ENCODE measurements at places on chromosomes 7 and 10.

DNA sequence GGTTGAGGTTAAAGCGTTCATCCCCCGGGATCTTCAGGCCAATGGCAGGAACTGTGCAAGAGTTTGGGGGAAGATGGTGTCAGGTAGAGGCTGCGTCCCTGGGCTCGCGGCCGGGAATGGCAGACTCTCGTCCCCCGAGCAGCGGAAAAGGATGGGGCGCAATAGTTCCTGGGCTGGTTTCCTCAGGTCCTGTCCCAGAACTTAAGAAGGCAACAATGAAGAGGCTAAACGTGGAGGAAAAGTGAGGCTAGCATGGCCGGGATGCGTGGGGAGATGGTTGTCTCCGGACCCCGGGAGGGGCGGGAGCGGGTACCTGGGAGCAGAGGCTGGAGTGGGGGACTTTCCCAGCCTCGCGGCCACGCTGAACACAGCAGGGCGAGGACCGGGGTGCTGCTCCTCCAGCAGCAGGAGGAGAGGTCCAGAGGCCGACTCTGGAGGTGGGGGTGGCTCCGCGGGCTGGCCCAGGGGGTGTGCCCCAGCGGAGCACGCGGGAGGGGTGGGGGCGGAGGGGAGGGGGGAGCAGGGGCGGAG lies 882 bp downstream of the IRF5 start:
- DNase-seq: no peak

- no peak for DNase-seq
These were observed 15.2 kb downstream of the OAT start for GRCh38 chr10:124403548-124403947.

DNA sequence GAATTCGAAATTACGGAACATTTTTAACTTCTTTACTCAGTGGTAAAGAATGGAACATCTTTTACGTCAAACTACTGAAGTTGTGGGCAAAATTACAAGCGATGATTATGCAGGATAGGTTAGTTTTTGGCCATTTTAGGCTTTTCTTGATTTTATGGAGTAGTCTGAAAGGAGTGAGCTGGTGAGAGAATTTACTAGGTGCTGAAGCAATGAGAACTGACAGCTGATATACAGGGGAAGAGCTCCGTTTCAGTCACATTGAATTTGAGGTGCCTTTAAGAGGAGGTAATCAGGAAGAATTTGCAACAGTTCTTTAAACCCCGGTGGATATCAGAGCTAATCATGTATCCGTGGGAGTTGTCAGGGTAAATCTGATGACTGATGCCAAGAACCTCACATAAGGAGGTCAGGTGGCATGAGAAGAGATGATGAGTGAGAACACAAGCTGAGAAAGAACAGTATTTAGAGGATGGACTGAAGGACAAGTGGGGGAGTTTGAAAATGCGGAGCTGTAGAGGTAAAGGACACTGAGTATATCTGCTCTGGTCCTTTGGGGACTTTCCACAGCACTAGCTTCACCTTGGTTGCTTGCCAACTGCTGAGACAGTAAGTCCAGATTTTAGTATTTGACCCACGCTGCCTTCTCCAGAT lies 104.3 kb downstream of the AHR start:
- no peak for DNase-seq

DNA sequence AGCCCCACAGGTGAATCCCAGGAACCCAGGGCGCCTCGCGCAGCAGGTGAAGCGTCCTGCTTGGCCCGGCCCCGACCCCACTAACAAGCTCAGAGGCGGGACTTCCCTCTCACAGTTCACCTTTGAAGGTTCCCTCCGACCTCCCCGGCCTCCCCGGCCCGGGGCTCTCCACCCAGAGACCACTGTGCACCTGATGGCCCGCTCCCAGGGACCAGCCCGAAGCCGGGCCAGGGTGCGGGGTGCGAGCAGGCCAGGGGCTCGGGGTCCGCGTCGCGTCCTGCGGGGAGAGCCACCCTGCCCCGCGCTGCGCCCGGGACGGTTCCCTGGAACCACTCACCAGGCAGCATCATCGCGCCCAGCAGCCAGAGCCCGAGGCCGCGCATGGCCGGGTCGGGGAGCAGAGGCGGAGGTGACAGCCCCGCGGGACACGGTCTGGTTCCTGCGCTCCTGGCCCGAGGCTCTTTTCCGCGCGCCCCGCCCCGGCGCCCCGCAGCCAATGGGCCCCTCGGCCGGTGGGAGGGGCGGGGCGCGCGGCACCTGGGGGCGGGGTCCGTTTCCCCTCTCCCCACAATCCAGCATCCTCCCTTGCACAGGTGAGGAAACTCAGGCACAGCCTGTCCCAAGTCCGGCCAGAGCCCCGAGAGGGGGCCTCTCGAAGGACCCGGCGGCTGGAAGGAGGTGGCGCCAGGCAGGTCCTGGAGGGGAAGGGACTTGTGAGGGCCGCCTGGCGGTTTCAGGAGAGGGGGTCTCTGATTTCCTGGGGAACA lies at the start of gene ADAM8:
TSS of gene ADAM8 (minus strand) at position 434 of the 767 bp plus-strand sequence. CDS start at position 383, 51 bp downstream.
- no peak for DNase-seq

GRCh38 chr7:110396021-110396420 lies 694.9 kb upstream of the LRRN3 start:
- DNase-seq: no peak

GRCh38 chr10:62095181-62096122 lies 173.2 kb downstream of the RTKN2 start:
- no peak for DNase-seq

DNA sequence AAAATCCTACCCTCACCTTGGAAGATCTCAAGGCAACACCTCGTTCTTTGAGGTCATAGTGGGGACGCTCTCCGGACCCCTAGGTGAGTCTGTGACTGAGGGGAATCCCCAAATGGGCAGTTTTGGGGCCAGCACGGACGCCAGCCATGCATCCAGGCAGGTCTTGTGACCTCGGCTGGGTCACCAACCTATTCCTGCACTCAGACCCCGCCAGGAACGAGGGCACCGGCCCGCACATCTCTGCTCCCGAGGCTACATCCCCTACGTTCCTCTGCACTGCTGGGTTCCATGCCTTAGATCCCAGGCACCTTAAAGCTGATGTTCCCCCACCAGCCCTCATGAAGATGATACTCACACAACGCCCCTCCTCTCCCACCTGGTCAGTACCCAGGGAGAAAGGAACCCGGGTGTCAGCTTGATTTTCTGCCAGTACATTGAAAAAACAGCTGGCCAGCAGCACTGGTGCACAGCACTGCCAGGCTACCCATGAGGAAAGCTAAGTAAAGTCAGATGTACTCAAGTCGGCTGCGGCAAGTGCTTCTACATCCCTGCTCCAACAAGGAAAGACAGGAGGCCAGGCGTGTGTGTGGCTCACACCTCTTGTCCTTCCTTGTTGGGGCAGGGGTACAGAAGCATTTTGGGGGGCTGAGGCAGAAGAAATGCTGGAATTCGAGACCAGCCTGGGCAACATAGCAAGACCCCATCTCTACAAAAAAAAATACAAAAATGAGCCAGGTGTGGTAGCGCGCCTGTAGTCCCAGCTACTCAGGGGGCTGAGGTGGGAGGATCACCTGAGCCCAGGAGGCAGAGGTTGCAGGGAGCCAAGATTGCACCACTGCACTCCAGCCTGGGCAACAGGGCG lies 48.1 kb downstream of the DIP2C start:
- DNase-seq: no peak

DNA sequence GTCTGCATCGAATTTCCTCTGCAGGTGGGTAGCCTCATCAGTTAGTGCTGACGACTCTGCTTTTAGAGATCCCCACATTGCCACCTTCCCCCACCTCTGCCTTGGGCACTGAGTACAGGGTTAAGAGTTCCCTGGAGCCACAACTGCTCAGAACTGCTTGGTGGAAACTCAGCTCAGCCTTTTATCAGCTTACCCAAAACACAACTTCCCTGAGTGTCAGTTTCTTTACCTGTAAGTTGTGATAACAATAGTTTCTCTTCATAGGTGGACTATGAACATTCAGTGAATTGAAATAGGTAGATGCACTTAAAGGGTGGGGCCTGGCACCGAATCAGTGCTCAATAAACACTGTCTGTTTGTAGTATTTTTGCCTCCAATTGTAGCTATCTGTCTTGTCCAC lies 11.3 kb downstream of the ASB13 start:
- no peak for DNase-seq

GRCh38 chr7:34756691-34757090 lies 98.7 kb downstream of the NPSR1 start:
- DNase-seq: no peak

- no peak for DNase-seq
These were observed 98.1 kb upstream of the AGBL3 start for GRCh38 chr7:134888141-134888740.

DNA sequence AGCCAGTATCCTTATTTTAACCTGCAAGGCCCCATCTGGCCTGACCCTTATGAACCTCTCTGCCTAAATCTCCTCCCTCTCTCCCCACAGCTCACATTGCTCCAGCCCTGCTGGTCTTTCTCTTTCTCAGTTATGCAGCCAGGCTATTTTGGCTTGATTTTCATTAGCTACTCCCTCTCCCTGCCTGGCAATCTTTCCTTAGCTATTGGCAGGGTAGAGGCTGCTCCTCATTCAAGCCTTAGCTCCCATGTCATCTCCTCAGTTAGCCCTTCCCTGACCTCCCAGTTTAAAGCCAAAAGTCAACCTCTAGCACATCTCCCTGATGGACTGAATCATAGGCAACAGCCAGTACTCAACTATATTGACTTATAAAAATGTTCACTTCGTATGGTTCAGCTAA lies 214.4 kb upstream of the CELF2 start:
- no peak for DNase-seq

- no peak for DNase-seq
These were observed 76.3 kb downstream of the CFAP46 start for GRCh38 chr10:132865851-132866600.

DNA sequence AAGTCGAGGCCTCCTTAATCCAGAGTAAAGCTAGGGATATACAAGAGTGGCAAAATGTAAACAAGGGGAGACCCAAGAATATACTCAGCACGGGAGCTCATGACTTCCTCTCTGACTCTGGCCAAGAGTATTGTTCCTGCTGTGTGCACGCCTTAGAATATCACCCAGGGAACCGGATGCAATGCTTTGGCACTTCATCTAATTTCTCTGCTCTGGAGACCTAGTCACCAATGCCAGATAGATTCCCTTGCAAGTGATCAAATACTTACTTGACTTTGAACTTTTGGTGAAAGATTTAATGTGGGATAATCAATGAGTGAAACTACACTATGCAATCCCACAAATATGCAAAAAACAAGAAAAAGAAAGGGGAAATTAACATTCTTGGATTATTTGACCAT lies 695.5 kb downstream of the INHBA start:
- DNase-seq: no peak

DNA sequence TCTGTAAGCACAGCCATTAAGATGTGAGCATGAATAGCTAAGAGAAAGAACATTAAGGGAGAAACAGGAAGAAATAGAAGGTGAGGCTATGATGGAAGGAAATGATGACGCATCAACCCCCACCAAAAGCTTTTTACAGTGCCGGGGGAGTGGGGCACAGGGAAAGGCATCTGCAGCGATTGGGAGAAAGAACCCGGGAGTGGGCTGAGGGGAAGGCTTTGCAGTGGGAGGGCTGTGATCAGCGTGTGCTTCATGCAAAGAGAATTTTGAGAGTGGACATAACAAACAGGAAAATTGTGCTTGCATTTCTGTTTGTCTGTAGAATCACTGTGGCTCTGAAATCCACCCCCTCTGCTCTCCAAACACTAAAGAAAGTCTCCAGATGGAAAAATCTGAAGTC lies 250.8 kb downstream of the KCNMA1 start:
- no peak for DNase-seq

GRCh38 chr7:157032644-157033482 lies 22.4 kb upstream of the MNX1 start:
- DNase-seq: no peak

GRCh38 chr7:83751217-83751616 lies 102.3 kb upstream of the SEMA3E start:
- DNase-seq: no peak

DNA sequence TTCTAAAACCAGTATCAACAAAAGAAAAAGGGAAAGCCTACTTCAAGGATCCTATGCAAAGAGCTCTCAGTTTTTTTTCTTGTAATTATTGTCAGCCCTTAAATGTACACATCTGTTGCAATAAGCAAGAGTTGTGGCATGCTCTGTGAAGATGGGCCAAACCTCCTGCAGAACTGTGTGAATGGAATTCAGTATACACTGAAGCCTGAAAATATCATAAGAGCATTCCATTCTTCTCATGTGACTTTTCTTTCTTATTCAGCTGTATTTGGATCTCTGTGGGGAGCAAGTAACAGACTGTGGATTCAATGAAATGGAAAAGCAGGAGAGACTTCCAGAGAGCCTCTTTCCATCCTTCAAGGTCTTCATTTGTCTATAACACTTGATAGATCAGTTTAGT lies 130.7 kb downstream of the SAMD9 start:
- DNase-seq: no peak

GRCh38 chr7:107628461-107629064 lies 32.1 kb upstream of the SLC26A4 start:
- no peak for DNase-seq

DNA sequence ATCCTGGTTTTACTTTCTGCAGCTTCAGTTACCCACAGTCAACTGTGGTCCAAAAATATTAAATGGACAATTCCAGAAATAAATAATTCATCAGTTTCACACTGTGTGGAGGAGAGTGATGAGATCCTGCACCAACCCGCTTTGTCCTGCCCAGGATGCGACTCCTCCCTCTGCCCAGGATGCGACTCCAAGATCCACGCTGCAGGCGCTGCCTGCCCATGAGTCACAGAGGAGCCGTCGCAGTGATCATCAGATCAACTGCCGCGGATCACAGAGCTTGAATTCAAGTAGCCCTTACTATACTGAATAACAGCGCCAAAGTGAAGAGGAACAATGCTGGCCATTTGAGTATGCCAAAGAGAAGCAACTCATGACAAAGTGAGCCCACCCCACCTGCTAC lies 61.5 kb downstream of the GRB10 start:
- no peak for DNase-seq

- no peak for DNase-seq
These were observed 62.1 kb downstream of the PTEN start for GRCh38 chr10:87925570-87925969.

GRCh38 chr10:17626656-17627055 lies 9.5 kb upstream of the HACD1 start:
- no peak for DNase-seq

DNA sequence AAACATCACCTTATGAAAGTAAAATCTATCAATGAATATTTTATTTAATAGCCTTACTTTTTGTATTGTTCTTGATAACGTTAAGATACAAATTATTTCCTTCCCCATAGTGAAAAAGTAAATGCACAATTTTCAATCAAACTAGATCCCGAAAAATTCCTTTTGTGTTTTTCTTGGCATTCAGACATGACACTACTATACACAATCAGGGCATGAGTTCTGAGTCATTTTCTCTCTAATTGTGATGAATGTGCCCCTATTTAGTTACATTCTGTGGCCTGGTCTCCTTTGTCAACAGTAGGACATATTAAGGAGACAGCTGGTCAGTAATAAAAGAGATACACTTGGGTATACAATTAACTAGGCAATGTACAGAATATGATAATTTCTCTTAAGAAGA lies 19.8 kb downstream of the COL1A2 start:
- no peak for DNase-seq

Data from esophagus squamous epithelium (tissue), 5 donors.